ENCODE measurements at places on chromosomes 4 and X.
A peak's percentile ranks its signal among the peaks of the same experiment; 100 is the strongest.

DNA sequence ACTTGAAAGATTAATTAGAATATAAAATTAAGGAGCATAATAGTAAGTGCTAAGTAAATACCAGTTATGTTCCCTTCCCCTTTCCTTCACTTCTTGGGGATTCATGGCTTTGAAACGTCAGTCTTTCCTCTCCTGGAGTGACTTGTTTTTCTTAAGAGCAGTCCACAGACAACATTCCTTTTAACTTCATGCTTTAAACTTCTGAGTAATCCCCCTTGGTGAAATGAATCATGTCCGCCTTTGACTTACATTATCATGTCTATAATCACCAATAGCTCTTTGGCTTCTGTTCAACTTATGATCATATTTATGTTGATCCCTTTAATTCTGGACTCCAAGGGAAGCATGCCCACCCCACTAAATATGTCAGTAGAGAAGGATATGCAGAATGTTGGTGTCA lies 1012.1 kb upstream of the SLIT2 start:
- no peak for DNase-seq

GRCh38 chr4:176587920-176588319 lies 204.8 kb downstream of the VEGFC start:
- DNase-seq = no peak

- DNase-seq = no peak
Observed at GRCh38 chr4:139694522-139695107, 29.0 kb downstream of the MGST2 start.

DNA sequence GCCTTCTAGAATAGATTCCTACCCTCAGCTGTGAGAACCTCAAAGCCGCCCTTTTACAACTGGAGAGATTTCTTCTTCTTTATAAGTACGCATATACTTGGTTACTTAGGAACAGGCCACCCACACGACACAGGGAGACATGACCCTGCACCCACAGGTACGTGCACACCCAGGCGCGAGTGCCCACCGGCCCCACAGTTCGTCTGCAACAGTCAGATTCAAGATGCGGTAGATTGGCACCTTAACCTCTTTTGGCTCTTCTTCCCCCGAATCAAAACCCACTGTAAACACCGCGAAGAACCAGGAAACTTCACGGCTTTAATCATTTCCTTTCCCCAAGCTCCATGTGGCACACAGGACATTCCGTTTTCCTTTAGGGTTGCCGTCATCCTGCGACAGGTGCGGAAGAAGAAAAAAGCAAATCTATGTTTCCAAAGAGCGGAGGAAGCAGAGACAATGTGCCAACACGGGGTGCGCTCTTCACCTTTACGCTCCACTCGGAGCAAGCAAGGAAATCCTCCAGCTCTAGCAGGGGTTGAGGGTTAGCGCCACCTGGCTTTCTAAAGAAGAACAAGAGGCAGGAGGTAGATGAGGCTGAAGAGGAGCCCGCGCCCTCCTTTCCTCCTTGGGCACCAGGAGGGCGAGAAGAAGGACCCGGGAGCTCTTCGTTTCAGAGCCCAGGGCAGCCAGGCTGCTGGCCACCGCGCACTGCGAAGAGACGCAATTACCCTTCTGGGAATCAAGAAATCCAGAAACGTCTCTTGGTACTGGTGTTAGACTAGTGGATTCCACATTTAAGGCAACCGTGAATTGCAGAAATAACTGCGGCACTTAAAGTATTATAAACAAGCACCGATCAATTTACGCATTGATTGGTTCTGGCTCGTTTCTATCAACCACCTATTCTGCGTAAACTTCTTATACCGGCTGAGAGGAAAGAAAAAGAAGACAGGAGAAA lies 35.7 kb downstream of the HAND2 start:
- DNase-seq = peak; percentile 81

DNA sequence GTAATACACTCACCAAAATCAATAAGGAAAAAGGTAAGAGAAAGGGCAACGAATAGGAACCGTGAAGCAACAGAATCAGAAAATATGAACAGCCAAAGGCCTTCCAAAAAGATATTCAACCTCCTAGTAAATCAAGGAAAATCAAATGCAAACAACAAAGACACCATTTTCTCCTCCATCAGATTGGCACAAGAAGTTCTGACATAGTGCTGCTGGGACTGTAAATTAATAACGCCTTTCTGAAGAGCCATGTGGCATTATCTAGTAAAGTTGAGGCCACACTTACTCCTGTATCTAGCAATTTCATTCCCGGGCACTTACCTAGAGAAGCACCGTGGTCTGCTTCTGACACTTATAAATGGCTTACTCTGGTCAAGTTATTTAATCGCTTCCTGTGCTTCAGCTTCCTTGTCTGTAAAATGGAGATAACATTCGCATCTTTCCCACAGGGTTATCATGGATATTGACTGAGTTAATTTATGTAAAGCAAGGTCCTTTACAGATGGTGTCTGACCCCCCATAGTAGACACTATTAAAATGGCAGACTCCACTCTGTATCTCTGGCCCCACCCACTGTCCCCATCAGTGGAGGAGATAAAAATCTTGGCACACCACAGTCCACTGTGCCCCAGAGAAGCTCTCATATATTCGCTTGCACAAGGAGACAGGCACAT lies 20.5 kb upstream of the ENPP6 start:
- DNase-seq = no peak

- no peak for DNase-seq
Observed at GRCh38 chr4:37475087-37475486, 211.1 kb downstream of the RELL1 start.

DNA sequence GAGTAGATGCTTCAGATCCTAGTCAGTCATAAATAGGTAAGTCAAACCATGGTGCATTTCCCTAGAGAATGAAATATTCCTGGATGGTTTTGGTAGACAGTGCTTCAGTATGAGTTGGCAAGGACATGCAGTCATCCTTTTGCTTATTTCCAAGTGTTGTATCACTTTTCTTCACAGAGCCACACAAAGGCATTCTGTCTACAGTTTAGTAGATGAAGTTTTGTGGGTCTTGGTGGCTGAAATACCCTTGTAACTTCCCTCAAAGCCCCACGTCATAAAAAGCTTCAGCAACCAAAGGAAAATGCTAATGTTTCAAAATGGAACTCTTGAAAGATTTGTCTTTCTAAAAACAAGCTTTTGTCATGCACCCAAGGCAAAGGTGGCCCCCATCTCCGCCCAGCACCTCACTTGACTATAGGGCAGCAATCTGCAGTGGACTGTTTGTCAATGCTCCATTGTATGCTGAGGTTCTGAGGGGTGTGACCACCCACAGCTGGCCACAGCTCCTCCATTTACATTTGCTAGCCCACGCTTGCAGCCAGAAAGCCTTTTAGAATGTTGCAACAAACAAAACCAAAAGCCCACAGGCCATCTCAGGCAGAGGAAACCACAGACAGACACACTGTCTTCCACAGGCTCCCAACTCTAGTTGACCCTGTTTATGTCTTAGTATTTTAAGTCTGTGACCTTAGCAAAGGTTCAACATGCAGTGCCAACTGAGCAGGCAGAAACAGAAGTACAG lies 87.1 kb upstream of the FAM9C start:
- DNase-seq = no peak
